ENCODE measurements at places on chromosomes 16 and 17. TPM values are rescaled to one million over a fixed set of nuclear protein-coding genes. Genes with fewer than 3 reads are reported as not detected.

DNA sequence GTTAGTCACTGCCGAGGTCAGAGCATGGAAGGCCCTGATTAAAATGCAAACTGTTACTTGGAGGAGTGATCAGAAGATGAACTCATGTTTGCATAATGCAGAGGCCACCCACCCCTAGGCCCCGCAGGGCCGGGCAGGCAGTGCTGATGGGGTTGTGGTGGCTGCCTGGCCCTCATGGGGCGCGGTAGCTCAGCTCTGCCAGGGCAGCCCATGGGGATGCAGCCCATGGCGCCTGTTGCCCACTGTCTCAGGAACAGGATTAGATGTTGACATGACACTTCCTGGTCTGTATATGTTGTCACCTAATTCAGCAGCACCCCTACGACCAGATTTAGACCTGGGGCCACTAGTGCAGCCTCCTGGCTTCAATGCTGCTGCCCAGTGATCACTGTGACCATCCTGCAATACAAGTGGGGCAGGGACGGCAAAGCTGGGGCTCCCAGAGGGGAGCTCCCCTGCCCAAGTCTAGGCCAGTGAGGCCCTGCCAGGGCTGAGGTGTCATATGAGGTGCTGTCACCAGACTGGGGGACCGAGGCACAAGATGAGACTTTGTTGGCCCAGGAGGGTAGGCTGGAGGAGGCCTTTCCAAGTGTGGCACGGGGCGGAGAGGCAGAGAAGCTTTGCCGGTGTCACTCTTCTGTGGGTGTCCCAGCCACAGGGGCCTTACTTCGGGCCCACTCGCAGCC, 49.1 kb downstream of the RAI1 start:
- no peak for DNase-seq

- DNase-seq = no peak
These were observed 239.5 kb downstream of the ABCC12 start for GRCh38 chr16:47916266-47916665.

GRCh38 chr16:57345021-57345420, 13.6 kb upstream of the CCL22 start:
- DNase-seq = no peak

MYCBPAP gene
- 1.7 TPM for polyA plus RNA-seq

DNA sequence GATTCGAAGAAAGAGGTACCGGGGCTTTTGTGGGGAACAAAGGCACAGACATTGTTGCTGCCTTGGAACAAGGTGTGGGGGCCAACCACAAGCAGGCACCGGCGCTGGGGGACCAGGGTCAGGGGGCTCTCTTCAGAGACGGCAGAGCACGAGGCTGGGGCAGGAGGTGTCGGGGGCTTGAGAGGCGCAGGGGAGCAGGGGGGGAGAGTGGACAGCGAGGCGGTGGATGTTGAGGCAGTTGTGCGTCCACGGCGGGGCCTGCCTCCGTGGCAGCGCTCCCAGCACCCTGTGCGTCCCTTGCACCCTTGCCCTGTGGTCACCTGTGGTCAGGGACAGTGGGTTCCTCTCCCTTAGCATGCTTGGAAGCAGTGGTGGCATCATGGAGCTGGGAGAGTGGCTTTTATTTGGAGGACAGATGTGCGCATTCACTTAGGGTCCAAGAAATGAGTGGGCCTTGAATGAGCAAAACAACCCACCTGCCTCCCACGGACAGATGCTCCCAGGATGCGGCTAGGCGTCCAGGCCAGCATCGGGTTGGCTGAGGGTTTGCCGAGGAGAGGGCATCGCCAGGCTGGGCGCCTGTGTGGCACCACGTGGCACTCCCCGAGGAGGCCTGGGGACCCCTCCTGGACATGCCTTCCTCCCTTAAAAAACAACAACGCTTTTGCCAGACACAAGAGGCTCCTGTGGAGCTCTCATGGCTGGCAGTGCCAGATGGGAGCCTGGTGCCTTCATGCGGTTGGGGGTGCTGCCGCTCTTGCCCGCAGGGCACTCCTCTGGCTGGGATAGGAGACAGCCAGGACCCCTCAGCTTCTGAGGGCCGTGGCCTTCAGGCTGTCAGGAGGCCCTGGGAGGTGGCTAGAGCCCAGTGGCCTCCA, 113.0 kb downstream of the BANP start:
- no peak for DNase-seq

GRCh38 chr16:35559911-35560636, 2100.7 kb downstream of the TP53TG3F start:
- no peak for DNase-seq

CCL2 gene
- 17.5 TPM for polyA plus RNA-seq

DNA sequence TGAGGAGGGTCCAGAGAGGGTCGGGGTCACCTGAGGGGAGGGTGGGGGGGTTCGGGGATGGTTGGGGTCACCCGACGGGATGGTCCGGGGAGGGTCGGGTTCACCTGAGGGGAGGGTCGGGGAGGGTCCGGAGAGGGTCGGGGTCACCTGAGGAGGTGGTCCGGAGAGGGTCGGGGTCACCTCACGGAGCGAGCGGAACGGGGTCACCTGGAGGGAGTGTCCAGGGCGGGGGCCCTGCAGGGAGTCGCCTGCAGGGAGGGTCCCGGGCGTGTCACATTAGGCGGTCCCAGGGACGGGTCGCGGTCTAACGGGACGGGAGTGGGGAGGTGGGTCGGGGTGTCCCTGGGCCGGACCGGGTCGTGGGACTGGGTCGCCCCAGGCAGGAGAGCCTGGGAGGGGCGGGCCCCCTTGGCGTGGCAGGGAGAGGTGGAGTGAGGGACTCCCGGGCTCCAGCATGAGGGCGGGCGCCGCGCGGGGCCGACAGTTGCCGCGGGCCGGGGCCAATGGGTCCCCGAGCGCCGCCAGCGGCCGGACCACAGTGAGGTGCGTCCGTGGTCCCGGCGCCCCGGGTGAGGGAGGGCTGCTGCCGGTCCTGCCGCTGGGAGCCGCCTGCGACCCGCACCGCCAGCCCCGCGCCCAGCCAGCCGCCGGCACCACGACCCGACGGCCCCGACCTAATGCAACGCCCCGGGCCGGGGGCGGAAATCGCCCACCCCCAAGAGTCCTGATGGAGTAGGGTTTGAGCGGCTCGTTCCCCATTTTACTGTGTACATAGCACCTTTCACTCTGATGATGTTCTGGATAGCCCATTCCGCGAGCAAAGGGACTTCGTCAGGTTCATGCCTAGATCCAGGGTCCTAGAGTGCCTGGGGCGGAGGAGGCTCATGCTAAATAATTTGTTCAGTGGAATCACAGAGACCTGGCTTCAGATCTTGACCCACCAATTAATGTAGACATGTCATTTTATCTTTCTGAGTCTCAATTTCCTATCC, 1.2 kb upstream of the ABCA3 start:
- peak; percentile 73 for DNase-seq

Measured in GM23338 (cell line).